Kasumi-1 (cell line): ENCODE measurements at places on chromosomes 7 and 10.
A peak's percentile ranks its signal among the peaks of the same experiment; 100 is the strongest.

DNA sequence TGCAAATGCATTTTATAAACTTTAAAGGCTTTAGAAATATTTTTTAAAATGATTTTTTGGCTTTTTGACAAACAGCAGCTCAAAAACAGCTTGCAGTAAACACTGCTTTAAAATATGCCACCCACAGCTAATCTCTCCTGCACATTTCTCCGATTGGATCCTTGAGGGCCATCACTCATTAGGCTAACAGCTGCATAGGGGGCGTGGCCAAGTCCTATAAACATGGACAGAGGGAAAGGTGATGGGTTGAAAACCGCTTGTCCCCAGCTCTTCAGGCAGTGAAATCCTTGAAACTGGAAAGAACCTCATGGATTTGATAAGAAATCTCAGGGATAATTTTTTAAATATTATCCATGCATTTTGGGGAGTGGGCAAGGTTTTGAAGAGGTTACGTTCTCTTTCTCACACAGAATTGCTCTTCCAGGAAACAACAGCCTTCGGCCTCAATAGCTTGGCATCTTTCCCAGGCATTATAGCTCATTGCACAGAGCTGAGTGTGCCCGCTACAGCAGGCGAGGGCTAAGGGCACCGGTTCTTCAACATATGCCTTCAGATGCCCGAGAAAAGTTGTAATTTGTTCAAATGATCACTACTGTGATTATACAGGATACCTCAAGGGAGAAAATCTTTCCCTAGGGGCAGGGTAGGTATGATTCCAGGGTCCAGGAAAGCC is 1.7 kb downstream of the PLEKHS1 start:
- DNase-seq = no peak

GRCh38 chr10:103736763-103737162 is 118.6 kb downstream of the SH3PXD2A start:
- DNase-seq = no peak

DNA sequence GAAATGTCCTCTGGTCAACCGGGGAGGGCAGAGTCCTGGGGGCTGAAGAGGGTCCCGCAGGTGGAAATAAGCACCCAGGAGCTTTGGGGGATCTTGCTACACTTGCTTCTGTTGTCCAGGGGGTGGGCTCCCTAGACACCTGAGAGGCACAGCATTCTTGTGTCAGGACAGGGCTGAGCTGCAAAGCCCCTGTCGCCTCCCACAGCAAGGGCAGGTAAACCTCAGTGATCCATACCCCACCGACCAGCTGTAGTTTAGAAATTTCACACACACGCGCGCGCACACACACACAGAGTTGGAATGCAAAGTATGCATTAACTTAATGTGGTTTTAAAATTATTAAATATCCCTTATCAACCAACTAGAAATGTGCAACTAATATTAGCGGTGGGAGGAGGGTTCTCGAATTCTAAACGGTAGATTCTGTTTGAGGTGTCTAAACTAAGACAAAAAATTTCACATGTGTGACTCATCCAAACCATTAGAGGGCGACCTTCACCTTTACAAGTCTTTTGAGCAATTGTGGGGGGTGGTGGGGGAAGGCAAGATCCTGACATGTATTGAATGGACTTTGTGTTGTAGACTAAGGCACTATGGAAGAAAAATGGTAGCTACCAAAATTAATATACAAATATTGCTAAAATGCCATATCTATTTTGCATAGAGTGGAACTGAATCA is 34.3 kb upstream of the PTF1A start:
- DNase-seq = peak; percentile 85

DNA sequence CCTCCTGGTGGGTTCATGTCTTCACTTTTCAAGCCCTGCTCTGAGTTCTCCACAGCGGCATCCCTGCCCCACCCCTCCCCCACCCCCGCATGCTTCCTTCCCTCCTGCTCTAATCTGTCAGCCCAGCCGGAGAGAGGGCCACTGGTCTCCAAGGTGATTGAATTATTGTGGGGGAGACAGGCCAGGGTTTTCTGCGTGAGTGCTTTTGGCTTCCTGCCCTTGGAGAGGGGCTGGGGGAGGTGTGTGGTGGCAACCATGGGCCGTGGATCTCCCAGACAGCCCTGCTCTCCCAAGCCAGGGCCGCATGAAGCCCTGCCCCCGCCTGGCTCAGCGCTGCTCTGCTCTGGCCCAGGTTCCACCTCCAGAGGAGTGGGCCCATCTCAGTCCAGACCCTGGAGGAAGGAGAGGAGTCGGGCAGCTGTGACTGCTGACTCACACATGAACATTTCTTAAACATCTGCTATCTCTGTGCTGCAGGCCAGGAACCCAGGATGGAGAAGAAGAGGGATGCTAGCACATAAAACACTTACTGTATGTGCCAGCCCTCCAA is 109.9 kb downstream of the ZMIZ1 start:
- DNase-seq = peak; percentile 84

GRCh38 chr7:28615091-28615490 is 202.8 kb downstream of the CREB5 start:
- DNase-seq = no peak

DNA sequence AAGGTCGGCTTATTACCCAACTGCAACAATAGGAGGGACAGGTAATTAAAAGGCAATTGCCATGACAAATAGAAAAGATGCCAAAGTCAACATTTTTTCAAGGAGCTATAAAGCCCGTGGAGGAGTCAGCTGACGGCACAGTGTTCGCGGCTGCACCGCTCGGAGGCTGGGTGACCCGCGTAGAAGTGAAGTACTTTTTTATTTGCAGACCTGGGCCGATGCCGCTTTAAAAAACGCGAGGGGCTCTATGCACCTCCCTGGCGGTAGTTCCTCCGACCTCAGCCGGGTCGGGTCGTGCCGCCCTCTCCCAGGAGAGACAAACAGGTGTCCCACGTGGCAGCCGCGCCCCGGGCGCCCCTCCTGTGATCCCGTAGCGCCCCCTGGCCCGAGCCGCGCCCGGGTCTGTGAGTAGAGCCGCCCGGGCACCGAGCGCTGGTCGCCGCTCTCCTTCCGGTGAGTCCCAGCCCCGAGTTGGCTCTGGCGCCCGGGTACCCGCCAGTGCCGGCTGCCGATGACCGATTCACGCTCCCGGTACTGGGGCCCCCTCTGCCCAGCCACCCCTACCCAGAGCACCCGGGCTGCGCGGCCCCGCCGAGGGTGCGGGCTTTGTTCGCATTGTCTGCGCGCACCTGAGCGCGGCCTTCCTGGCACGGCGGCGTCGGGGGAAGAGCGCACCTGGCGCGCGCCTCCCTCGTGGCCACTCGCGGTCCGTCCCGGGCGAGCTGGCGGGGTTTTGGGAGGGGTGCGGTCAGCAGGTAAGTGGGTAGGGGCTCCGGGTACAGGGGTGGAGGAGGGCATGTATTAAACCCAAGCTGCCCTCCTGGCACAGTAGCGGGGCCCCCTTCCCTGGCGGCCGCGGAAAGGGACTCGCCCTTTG is at the start of gene VWA2:
Gene VWA2 (plus strand): TSS at position 138 of the 877 bp plus-strand sequence. CDS start 9,460 bp downstream, outside the sequence.
- DNase-seq = no peak

- no peak for DNase-seq
Measured at GRCh38 chr7:46630031-46630430, 709.0 kb upstream of the IGFBP3 start.

- DNase-seq = no peak
Measured at GRCh38 chr7:130148561-130148960, 56.6 kb downstream of the TMEM209 start.

GRCh38 chr7:147803606-147804005 is 787.0 kb upstream of the C7orf33 start:
- DNase-seq = no peak

DNA sequence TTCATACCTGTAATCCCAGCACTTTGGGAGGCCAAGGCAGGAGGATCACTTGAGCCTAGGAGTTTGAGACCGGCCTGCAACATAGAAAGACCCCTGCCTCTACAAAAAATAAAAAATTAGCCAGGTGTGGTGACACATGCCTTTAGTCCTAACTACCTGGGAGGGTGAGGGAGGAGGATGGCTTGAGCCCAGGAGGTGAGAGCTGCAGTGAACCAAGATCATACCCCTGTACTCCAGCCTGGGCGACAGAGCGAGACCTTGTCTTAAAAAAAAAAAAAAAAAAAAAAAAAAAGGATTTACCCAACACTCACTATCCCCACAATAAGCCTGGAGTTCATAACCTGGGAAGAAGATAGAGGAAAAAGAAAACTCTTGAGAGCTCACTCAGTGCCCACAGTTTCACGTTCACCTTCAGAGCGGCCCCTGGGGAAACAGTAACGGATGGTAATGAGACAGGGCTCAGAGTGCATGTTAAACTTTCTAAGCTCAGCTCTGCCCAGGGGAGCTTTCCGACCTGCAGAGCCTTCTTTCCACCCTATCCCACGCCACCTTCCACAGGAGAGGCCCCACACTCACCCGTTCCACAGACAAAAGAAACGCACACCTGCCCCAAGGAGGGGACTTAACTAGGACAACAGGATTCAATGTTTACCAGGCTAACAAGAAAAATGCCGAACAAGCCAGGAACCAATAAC is 259.8 kb upstream of the KLF14 start:
- DNase-seq = no peak

GRCh38 chr7:73801577-73801976 is 29.2 kb upstream of the CLDN4 start:
- no peak for DNase-seq

DNA sequence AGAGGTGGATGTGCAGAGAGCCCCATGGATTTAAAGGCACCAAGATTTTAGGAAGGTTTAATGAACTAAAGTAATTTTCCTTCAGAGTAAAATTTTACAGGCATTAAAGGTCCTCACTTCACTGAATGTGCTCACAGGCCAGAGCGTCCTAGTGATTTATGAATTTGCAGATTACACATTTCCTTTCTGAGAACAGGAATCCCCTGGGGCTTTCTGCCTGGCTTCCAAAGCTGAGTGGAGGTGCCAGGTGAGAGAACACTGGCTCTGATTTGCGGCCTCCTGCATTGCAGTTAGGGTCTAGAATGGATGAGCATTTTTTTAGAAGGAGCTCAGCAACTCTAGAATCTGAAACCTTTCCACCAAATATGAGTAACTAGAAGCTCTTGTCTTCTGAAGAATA is 194.3 kb downstream of the SORCS3 start:
- DNase-seq = no peak

DNA sequence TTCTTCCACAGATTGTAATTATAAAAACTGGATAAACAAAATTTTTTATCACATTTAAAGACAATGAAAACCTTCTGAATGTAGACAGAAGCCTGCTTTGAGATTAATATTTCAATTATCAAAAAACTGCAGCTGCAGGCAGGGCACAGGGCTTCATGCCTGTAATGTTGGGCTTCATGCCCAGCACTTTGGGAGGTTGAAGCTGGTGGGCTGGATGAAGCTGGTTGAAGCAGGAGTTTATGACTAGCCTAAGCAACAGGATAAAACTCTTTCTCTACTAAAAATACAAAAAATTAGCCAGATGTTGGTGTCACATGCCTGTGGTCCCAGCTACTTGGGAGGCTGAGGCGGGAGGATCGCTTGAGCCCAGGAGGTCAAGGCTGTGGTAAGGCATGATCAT is 41.2 kb downstream of the PDZD8 start:
- DNase-seq = no peak

DNA sequence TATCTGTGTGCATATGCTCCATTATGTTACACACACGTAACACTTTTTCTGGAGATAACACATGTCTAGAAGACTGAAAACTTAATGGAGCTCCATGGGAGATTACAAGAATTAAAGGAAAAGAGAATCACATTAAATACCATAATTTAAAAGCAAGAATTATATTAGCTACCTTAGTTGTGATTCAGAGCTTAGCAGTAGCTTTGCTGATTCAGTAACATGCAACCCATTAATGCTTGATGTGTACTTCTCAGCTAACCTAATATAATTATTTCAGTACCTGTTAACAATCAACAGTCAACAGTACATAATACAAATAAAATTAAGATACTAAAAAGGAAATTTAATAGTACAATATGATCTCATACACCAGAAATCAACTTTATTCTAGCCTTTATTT is 73.8 kb upstream of the GPR22 start:
- DNase-seq = no peak

DNA sequence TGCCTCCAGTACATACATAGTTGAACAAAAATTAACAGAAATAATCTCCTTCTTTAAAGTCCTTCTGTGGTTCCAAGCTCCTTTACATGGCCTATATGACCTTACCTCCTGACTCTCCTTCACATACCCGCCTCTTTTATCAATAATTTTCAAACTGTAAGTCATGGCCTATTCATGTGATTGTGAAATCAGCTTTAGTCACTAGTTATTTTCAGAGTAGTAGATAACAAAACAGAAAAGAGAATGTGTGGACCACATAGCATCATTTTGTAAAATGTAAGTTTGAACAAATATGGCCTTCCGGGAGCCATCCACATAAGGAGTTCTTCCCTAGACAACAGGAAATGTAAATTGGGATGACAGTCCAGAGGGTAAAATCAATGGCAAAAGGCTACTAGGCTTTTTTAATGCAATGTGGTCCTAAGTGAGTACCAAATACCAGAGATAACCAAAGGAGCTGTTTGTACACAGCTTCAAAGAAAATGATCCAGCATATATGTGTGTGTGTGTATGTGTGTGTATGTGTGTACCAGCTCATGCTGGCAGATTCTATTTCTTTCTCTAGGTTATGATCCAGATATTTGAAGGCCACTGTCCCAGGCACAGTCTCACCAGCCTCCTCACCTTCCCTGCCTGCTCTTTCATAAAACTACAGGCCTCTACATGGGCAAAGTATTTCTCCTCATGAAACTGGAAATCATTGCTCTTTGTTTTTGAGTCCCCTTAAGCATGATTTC is 12.3 kb upstream of the FAM133B start:
- DNase-seq = no peak
